NCI-H446 treated with DMSO at 0.1 percent for 48 hours (cell line): ENCODE measurements at places on chromosomes 4 and X.

- no peak for DNase-seq
Observed at GRCh38 chr4:159496248-159496647, 393.4 kb downstream of the RAPGEF2 start.

GRCh38 chrX:39992300-39992699 is 105.5 kb downstream of the BCOR start:
- no peak for DNase-seq

- DNase-seq: no peak
Observed at GRCh38 chr4:85210353-85210752, 243.9 kb upstream of the WDFY3 start.

GRCh38 chr4:68951806-68952585 is 392 bp upstream of the UGT2A3 start:
- DNase-seq: no peak

- no peak for DNase-seq
Observed at GRCh38 chr4:111696505-111696904, 448.7 kb upstream of the FAM241A start.
